AG10803 (cell line): ENCODE measurements at places on chromosomes 13 and 19.

DNA sequence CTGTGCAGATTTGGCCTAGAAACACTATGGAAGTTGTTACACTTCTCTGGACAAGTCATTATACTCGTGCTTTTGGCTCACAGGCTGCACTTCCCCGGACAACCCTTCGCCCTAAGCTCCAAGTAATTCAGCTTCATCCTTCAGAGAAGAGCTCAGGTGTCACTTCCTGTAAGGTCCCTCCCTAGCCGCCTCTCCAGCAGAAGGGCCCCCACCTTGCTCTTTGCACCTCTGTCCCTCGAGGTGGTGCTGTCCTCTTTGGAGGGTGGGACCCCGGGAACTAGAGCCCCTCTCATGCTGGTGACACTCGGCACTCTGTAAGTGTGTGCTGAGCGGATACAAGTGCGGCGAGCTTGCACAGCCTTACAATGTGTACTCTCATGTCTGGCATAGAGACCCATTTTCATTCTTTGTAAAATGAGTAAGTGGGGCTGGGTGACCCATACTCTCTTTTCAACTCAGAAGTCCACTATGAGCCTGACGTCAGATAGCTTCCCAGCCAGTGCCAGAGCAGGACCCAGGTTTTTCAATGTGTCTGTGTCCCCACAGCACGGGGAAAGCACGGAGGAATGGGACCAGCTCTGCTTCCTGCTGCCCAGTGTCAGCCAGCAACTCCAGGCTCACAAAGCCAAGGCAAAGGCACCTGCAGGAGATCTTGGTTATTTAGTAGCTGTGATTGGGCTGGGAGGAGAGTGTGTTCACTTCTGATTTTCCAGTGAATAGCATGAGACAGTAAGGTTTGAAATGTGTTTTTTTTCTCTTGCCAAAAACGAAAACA, 26.9 kb downstream of the CHAMP1 start:
- DNase-seq: no peak

GRCh38 chr19:38072776-38073750, 151.0 kb downstream of the DPF1 start:
- no peak for DNase-seq

DNA sequence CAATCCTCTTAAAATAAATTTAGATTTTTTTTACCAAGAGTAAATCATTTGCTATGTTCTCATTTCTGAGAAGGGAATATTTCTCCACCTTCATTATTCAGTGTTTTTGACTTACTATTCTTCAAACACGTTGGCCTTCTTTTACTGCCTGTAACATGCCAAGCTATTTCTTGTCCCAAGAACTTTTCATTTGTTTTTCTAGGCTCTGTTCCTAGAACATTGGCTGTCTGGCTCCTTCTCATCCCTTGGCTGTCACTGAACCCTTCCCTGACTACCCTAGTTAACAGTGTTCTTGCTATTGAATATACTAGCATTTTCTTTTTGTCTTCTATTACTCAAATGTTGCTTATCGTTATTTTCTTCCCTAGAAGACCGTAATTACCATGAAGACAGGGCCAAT, 248.1 kb downstream of the ITGBL1 start:
- peak; percentile 42 for DNase-seq

DNA sequence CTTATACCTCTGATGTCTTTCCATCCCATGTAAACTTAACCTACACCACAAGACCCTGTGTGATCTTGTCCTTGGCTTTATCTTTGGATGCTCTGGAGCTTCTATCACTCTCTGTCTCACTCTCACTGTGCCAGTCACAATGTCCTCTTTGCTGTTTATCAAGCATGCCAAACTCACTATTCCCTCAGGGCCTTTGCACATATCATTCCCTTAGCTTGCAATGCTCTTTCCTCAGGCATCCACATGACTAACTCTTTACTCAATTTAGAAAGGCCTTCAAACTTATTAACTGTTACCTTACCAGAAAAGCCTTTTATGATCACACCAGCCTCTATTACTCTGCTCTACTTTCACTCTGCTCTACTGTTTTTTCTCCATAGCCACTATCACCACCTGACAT, 354.1 kb downstream of the RFC3 start:
- peak; percentile 37 for DNase-seq

DNA sequence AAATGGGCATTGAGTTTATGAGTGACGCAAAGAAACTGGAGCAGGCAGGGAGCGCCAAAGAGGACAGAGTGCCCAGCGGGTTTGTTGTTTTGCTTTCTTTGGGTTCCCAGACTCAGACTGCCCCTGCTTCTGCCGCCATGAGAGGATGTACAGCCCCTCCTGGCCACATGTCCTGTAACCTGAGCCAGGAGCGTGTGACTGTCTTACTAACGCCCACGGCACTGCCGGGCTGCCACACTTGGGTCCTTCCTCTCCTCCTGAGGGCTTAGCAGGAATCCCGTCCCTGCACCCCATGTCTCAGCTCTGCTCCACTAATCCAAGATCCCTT, 80.5 kb downstream of the GPR12 start:
- no peak for DNase-seq

DNA sequence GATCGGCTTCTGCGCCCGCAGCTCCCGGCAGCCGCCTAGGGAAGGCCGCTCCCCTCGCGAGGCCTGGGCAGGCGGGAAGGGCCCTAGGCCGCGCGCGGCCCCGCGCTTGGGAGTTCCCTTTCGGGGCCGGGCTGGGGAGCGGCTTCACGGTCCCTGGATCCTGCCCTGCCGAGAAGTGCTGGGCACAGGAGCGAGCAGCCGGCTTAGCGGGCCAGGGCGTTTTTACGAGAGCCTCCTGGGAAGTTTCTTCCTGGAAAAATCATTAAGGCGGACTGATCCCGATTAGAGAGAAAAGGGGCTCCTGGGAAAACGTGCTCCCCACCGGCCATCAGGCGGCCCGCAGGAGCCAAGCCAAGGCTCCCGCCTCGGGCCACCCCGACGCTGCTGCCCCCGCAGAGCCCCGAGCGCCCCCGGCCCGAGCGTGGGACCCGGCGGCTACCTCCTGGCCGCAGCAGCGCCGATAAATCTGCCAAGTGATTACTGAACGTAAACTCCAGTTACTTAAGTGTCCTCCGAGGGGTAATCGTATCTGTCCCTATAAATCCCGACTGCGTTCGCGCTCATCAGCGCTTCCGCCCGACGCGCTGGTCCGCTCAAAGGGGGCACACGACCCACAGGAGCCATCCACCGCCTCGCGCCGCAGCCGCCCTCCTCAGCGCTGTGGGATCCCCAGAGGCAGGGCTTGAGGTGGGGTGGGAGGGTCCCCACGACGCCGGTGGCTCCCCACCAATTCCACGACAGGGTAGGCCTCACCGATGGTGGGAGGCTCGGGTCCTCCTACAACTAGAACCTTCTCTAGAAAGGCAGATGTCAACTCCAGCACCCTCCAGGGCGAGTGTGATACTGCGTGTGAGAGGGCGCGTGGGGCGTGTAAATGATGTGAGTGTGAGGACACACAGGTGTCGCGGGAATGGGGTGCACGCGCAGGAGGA, 2.8 kb downstream of the ZIC5 start:
- no peak for DNase-seq

GRCh38 chr13:66128201-66128600, 1101.9 kb downstream of the PCDH9 start:
- no peak for DNase-seq
